Tracheal epithelial cell (primary cell): ENCODE measurements at places on chromosomes 5 and 9. TPM values are rescaled to one million over a fixed set of nuclear protein-coding genes. Genes with fewer than 3 reads are reported as not detected.

FABP6 gene
- total RNA-seq = 1.2 TPM in 1 of 2 replicates, not detected in the other

SLC6A19 gene
- total RNA-seq = not detected in 2 replicates

TBC1D13 gene
- total RNA-seq = 5.5 and 10.7 TPM in 2 replicates

OR1Q1 gene
- not detected in 2 replicates for total RNA-seq

SLC6A3 gene
- total RNA-seq = not detected in 2 replicates

RMND5B gene
- total RNA-seq = 25.2 and 33.0 TPM in 2 replicates

CAVIN4 gene
- total RNA-seq = under 0.01 and 0.24 TPM in 2 replicates

ISL1 gene
- 0.96 and 1.9 TPM in 2 replicates for total RNA-seq

CATSPER3 gene
- under 0.01 TPM in 1 of 2 replicates, not detected in the other for total RNA-seq
